Renal pelvis (tissue), 12 donors: ENCODE measurements at places on chromosomes 2 and 18. TPM values are rescaled to one million over a fixed set of nuclear protein-coding genes. Genes with fewer than 3 reads are reported as not detected.

UGT1A10 gene
- not detected for polyA plus RNA-seq

C2orf68 gene
- 77.9 TPM for polyA plus RNA-seq

DNA sequence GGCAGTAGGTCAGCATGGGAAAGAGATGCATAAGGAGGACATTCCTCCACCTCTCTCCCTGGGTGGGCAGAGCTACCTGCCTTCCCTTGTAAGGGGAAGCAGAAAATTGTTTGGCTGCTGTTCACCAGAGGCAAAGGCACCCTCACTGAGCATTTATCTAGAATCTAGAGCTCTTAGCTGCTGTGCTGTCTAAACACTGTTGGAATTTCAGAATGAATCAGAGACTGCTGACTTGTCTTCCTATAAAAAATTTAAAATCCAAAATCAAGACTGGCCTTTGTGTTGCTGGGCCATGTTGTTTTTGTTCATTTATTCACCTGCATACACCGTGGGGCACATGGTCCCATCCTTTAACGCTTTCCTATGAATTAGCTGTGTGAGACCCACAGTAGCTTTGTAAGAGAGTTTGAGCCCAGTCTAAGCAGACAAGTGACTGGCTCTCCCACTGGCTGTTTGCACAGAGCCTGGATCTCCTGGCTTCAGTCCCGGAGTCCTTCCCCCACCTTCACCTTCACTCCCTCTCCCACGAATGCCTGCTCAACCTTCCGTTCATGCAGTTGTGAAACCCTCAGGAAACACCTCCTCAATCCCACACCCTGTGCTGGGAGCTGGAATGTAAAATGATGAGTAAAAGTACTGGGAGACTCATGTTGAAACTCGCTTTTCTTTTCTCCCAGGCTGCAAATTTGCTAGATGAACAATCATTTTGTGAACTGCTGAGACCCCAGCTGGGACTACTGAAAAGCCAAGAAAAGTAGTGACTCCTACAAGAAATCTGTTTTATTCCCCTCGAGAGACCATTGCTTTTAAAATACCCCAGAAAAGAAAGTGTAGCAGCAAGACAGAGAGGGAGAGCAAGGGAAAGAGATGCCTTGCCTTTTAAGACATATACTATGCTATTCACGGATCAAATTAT is 76.2 kb downstream of the FAM168B start:
- no peak for DNase-seq

DNA sequence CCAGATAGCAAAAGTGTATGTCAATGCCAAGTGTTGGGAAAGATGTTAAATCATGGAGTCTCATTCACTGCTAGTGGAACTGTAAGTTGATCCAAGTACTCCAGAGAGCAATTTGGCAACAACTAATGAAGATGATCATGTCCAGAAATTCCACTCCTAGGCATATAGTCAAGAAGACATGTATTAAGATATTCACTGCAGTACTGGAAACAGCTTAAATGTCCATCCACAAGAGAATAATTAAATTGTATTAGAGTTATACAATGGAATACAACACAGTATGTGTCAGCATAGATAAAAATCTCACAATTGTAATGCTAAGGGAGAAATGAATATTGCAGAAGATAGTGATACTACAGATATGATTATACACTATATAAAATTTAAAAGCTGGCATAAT is 15.2 kb upstream of the LBH start:
- DNase-seq = no peak

DNA sequence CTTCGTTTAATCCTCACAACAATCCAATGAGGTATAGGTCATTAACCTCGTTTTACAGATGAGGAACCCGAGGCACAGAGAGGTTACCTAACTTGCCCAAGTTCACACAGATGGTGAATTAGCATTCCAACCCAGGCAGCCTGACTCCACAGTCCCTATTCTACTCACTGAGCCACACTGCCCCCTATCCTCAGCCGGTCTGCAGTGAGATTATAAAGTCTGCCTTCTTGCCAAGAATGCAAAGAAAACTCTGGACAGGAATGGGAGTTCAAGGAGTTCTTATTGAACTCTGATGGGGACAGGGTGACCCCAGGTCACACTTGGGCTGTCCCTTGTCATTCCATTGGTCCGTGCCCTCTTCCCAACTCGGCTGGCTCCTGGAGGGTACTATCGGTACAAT is 118.1 kb upstream of the MSH6 start:
- DNase-seq = no peak

- no peak for DNase-seq
These were observed 339.3 kb downstream of the ARL6IP6 start for GRCh38 chr2:153057743-153058142.

GRCh38 chr2:231604101-231604684 is 11.5 kb downstream of the TEX44 start:
- no peak for DNase-seq

GRCh38 chr18:56580026-56580425 is 58.4 kb downstream of the TXNL1 start:
- no peak for DNase-seq

- no peak for DNase-seq
These were observed 401.4 kb upstream of the MYT1L start for GRCh38 chr2:2732331-2733119.

DNA sequence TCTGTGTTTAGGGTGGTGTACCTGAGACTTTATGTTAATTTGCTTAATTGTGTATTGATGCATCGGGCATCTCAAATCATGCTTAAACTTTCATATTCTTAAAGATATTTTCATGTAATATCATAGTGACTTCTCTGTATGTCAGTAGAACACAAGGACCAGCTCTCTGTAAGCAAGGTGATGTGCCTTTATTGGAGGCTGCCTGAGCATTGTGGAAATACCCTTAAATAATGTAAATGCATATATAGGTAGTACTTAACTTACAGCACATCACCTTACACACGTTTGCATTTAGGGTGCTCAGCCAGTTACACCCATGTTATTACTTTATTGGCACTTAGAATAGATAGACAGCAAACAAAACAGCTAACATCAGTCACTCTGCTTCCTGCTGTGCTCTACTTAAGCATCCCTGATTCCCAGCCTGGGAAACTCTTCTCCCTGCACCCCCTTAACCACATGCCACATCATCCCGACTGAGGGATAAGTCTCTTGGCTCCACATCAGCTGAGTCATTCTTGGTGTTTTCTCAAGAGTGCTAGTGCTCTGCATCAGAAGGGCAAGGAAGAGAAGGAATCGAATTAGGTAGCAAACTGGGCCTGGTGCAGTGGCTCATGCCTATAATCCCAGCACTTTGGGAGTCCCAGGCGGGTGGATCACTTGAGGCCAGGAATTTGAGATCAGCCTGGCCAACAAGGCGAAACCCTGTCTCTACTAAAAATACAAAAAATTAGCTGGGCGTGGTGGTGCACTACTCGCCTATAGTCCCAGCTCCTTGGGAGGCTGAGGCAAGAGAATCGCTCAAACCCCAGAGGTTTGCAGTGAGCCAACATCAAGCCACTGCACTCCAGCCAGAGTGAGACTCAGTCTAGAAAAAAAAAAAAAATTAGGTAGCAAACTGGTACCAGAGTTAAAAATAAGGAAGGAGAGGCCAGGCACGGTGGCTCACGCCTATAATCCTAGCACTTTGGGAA is 108.7 kb downstream of the MAP3K20 start:
- DNase-seq = no peak

GRCh38 chr2:168035458-168035857 is 211.9 kb downstream of the STK39 start:
- no peak for DNase-seq
